ENCODE measurements at places on chromosomes 2 and 18.
A peak's percentile ranks its signal among the peaks of the same experiment; 100 is the strongest.

- DNase-seq: no peak
Measured at GRCh38 chr2:236973343-236973980, 112.2 kb upstream of the COPS8 start.

GRCh38 chr18:58492891-58493469 is 135.9 kb downstream of the ALPK2 start:
- DNase-seq: no peak

GRCh38 chr2:42105330-42106256 is 57.8 kb downstream of the PKDCC start:
- peak; percentile 91 for DNase-seq

GRCh38 chr18:46448347-46448746 is 208.7 kb downstream of the LOXHD1 start:
- DNase-seq: no peak

- DNase-seq: no peak
Measured at GRCh38 chr2:101435001-101435862, 39.7 kb downstream of the RFX8 start.

- DNase-seq: no peak
Measured at GRCh38 chr2:17790536-17790935, 25.7 kb upstream of the MSGN1 start.

DNA sequence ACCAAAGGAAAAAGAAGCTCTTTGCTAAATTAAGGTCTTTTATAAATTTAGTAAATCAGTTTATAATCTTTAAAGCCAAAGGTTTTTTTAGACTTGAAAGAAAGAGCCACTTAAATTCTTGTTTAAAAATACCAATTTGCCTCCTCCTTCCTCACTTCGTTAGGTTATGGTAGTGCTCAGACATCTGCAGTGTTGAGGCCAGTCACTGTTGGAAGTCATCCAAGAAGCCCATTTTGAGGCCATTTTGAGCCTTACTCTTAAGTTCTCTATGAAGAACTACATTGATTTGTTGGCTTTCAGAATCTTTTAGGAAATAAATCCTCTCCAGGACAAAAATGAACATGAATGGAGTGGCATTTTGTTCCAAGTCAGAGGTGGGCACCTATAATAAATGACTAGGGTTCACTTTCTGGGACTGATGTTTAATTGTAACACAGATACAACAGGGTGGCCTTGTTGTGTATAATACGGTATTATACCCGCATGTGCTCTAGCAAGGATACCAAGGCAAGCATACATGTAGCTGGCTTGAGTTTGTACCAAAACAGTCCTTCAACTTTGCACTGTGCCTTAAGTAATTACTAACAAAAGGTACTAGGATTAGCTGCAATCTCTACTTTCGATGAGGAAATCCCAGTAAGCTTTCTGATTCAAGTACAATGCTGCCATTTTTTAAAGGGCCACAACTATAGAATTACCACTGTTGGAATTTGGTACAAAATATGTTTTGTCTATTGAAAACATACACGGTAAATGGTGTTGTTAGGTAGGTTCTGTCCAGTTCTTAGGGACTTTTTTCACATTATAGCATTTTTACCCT is 22.8 kb downstream of the SLC66A3 start:
- DNase-seq: no peak

GRCh38 chr18:74496508-74497323 is 553 bp downstream of the CNDP2 start:
- DNase-seq: peak; percentile 52

- DNase-seq: no peak
Measured at GRCh38 chr2:96715658-96716057, 24.2 kb downstream of the LMAN2L start.

Measured in CD4-positive, alpha-beta T cell treated with Interleukin-10 for 1 hour (primary cell).